GM13977 (cell line): ENCODE measurements at places on chromosomes 1 and 21.

GRCh38 chr1:11145741-11146140 is 43.4 kb upstream of the ANGPTL7 start:
- no peak for DNase-seq

DNA sequence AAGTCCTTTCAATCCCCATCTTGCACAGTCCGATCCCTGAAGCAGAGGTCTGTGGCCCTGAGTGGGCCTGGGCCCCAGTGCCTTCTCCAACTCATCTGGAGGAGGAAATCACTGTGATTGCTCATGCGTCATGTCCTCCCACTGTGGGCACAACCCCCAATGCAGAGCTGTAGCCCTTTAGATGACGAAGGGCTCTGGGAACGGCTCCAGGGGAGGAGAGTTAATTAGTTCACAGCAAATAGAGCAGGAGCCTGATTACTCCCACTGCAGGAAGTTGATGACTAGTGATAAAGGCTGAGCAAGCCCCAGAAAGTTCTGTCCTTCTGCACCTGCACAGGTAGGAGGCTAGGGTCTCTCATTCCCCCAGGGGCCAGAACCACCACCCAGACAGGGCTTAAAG is 111.5 kb downstream of the CCDC185 start:
- DNase-seq, result no peak

DNA sequence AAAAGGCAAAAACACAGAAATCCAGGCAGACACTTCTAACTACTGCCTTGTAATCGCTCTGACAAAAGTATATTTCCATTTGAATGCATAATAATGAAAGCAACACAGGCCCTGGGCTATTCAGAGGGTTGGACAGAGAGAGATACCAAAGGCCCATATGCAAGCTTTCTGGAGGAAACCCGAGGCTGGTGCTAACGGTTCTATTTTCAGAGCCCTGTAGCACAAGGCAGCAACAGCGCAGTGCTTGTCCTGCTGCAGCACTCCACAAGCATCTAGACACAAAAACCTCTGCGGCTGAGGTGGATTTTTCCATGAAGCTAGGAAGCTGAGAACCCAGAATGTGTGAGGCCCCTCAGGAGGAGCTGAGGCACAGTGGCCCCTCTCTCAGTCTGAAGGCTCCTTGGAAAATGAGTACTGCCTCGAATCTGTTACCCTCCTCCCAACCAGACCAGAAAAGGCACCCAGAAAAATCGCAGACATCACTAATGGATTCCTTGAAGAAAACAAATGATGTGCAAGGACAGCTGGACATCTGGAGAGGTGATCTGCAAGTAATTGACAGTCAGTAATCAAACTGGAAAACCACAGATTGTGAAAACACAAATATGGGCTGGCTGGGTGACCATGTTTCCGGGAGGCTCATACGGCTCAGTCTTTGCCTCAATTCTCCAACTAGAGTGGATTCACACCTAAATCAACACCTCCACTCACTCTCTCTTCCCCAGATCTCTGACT is 54.0 kb downstream of the COLGALT2 start:
- DNase-seq, result no peak

- peak; percentile 15 for DNase-seq
Measured at GRCh38 chr1:43269627-43270375, at the start of gene TMEM125. TSS of gene TMEM125 (plus strand) at chr1:43269983. CDS start at chr1:43272723, 2,740 bp downstream.

GRCh38 chr1:53365437-53366063 is 37.7 kb upstream of the LRP8 start:
- no peak for DNase-seq
